ENCODE measurements at places on chromosomes 12 and 14. TPM values are rescaled to one million over a fixed set of nuclear protein-coding genes. Genes with fewer than 3 reads are reported as not detected.

- no peak for DNase-seq
Measured at GRCh38 chr12:77040231-77040630, 25.1 kb downstream of the E2F7 start.

GPRC5D gene
- total RNA-seq, result not detected

GRCh38 chr12:21054334-21054733, 76.7 kb upstream of the SLCO1B1 start:
- no peak for DNase-seq

GRCh38 chr12:123351349-123351748, 13.3 kb downstream of the SBNO1 start:
- DNase-seq, result no peak

GRCh38 chr14:75084513-75084912, 15.1 kb downstream of the ZC2HC1C start:
- no peak for DNase-seq

CDKN3 gene
- 36.1 TPM for total RNA-seq

SIX4 gene
- 17.3 TPM for total RNA-seq

GRCh38 chr14:28756884-28757570, 9.6 kb upstream of the FOXG1 start:
- DNase-seq, result no peak

DNA sequence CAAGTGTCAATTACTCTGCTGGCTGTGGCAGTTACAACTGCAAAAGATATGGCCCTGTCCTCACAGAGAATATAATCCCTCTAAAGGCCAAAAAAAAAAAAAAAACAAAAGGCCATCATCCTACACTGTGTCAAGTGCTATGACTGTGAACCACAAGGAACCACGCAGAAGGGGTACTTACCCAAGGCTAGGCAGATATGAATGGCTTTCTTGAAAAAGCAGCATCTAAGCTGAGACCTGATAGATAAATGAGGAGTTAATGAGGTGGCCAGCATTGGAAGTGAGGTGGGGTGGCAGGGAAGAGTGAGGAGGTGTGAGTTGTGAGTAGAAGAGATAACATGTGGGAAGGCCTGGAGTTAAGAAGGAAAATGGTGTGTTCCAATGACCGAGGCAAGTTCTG, 16.4 kb upstream of the IL22 start:
- DNase-seq, result no peak

TCL1B gene
- not detected for total RNA-seq

CNOT2 gene
- 49.3 TPM for total RNA-seq

DNA sequence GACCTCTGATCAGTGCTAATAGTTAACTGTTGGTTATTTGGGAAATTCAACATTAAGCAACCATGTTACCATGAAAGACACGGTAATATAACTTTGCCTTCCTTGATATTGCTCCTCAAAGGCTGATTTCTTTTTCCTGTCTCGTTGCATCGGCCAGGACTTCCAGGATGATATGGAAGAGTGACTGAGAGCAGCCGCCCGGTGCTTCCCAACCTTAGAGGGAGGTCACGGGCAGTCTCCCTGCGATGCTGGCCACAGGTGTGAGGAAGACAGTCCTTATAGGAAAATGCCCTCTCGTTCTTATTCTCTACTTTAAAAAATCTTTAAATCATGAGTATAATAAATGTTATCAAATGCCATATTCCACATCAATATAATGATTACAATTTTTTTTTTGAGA, 33.1 kb upstream of the GPR132 start:
- DNase-seq, result no peak

RBMS2 gene
- 18.2 TPM for total RNA-seq

KCNH5 gene
- total RNA-seq, result not detected

Data from Panc1 (cell line).